Stimulated activated CD4-positive, alpha-beta T cell treated with anti-CD3 and anti-CD28 coated beads, TNF-alpha, amount 100 ng/mL, for 1 hour (primary cell): ENCODE measurements at places on chromosomes 4 and X.

GRCh38 chr4:56187688-56188087 lies 199.6 kb downstream of the AASDH start:
- no peak for DNase-seq

DNA sequence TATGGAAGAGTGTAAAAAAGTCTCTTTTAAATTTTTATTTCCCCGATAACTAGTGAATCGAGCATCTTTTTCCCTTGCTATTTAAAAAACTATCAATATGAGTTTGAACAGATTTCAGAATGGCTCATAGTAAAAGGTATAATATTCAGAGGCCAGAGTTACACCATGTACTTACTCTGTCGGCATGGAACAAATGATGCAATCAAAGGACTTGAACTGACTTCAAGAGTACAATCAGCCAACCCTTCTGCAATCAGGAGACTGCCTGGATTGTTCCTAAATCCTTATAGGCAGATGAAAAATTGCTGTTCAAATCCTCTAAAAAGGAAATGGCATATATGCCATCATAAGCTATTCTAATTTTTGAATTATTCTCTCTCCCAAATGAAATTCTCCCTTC lies 273.3 kb downstream of the SH2D1A start:
- DNase-seq: no peak

DNA sequence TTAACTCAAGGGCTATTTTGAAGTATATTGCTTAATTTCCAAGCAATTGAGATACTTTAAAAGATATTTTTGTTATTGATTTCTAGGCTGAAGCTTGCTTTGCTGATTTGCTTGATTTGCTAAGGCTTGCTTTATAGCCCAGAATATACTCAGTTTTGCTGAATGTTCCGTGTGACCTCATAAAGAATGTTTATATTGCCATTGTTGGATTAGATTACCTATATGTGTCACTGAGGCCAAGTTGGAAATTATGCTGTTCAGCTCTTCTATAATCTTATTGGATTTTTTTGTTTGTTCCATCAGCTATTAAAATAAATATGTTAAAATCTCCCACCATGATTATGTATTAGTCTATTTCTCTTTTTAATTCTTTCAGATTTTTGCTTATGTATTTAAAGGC lies 13.0 kb downstream of the TBC1D19 start:
- DNase-seq: no peak

DNA sequence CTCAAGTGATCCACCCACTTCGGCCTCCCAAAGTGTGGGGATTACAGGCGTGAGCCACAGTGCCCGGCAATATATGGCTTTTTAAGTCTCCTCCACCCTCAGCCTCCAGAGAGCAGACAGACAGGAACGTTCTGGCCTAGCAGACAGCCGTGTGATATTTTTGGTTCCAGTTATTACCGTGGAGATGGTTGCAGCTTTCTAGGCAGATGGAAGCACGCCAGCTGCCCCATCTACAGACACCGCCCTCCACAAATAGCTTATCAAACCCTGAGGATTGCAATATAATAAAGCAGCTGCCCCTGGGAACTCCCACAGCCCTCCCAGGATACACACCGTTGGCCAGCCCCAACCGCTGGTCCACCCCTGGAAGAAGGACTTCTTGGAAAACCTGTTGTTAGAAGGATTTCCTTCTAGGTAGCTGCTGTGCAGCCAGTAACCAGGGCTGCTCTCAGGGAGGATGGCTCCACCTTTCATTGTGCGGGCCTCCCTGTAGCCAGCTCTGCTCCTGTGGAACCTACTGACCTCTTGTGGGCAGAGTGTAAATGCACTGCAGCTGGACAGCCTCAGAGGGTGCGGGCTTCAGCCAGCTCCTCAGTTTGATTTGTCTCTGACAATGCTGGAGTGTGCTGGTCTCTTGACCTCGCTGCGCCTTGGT lies 44.0 kb downstream of the SLC25A5 start:
- DNase-seq: no peak

- no peak for DNase-seq
Observed at GRCh38 chr4:114251020-114251419, 271.6 kb upstream of the ARSJ start.

GRCh38 chrX:155874571-155875244 lies 6.4 kb upstream of the VAMP7 start:
- DNase-seq: no peak

GRCh38 chrX:96683997-96684338 lies 674 bp upstream of the DIAPH2 start:
- no peak for DNase-seq

DNA sequence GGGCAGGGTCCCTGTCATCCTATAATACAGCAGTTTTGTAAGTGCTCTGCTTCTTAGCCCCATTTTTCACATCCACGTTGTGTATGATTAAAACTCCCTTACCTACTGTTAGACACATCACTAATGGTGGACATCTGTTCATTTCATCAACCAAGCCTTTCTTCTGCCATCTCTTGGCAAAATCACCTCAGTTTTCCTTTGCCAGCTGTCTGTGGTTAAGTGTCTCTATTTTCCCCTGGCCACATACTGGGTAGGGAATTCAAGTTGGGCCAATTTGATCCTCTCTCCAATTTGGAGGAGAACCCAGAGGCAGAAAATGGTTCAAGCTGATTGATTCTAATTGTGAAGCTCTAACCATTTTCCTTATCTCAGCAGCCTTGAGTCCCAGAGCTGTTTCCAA lies 436.1 kb downstream of the PCDH7 start:
- DNase-seq: no peak

DNA sequence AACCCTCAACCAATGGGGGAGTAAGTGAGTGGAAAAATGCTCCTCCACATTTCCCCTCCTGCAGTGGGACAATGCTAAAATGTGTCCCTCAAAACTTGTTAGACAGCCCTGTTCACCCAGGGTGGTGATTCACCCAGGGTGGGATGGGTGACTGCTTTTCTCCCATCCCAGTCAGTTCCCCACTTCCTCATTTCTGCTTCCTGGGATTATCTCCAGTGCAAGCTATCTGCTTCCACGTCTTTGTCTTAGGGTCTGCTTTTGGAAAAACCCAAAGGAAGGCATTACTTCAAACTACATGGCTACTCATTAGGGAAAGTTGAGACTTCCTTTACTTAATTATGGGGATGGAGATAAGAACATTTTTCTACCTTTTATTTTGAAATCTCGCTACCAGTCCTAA lies 45.5 kb downstream of the ETNPPL start:
- DNase-seq: no peak

DNA sequence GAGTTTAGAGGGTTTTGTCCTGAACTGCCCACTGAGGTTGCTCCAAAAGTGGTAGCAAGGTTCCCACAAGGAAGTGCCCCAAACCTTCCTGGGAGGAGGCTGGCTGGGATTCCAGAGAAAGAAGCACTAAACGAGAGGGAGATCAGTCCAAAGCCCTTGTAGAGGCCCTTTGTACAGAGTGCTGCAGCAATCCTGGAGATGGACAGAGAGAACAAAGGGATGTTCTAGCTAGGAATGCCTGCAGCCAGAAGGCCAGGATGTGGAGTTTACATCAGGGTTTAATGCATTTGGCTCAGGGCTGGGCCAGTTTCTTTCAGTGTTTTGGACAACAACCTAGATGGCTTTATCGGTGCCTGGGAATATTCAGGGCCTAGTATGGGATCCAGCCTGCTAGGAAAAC lies 2155.1 kb upstream of the AGA start:
- DNase-seq: no peak

DNA sequence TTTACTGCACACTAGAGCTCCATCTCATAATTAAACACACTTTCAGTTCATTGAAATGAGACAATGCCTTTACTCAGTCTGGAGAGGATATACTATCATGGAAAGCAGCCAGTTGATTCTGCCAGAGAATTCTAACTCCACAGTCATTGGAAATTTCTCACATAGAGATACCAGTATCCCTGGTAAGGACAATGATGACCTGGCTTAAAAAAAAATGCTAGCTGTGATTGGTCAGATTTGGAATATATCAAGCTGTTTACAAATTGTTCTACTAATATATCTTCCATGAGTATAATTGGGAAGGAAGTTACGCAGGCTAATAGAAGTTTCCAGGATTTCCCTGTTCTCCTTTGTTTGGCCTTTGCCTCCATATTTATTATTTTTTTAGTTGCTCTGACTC lies 34.5 kb upstream of the TLL1 start:
- DNase-seq: no peak

GRCh38 chrX:120823556-120823955 lies 52.1 kb downstream of the CT47B1 start:
- DNase-seq: no peak

DNA sequence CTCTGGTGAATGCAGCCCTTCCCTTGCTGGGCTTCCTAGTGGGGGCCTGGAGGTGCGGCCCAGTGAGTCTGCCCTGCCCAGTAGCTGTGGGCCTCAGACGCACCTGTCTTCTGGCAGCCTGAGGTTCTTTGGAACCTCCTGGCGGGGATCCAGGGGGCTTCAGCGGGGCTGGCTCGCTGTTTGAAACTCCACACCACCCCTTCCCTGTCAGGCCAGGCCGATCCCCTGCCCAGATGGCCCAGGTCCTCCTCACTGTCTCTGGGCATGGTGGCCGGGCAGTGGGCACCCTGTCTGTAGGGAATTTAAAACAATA lies 10.7 kb upstream of the NKX1-1 start:
- DNase-seq: no peak

- DNase-seq: no peak
Observed at GRCh38 chrX:64739792-64740378, 236.4 kb downstream of the ZC4H2 start.

- DNase-seq: no peak
Observed at GRCh38 chr4:99763635-99764101, 53.0 kb upstream of the DAPP1 start.

DNA sequence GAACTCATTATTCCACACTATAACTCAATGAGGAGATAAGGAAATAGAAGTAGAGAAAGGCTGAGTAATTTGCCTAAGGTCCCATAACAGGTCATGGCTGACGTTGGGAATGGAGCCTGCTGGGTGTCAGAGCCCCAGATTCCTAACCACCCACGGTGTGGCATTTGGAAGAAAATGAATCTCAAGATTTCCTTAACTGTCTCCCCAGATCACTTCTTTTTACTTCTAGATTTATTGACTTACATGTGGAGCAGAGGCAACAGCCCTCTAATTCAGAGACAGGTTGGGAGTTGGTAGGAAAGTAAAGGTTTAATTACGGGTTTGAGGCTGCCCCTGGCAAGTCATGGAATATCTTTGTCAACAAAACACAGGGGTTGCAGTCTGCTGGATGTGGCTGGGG lies 134.0 kb downstream of the ARHGAP10 start:
- DNase-seq: no peak

DNA sequence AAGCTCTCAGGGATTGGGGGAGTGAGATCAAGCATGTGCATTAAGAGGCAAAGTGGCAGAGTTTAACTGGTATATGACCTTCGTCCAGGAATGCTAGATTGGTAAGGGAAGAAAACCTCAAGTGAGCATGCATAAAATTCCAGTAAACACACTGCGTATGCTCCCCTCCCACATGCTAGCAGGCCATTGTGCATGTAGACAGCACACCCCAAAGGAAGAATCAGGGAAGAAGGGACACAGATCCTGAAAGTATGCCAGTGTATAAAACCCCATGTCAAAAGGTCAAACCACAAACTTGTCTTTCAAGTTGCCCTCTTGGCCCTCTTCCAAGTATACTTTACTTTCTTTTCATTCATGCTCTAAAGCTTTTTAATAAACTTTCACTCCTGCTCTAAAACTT lies 405.2 kb upstream of the CNKSR2 start:
- no peak for DNase-seq

GRCh38 chr4:140924761-140925392 lies 168.7 kb upstream of the TBC1D9 start:
- no peak for DNase-seq

- DNase-seq: no peak
Observed at GRCh38 chrX:16914058-16914457, 32.4 kb upstream of the REPS2 start.

DNA sequence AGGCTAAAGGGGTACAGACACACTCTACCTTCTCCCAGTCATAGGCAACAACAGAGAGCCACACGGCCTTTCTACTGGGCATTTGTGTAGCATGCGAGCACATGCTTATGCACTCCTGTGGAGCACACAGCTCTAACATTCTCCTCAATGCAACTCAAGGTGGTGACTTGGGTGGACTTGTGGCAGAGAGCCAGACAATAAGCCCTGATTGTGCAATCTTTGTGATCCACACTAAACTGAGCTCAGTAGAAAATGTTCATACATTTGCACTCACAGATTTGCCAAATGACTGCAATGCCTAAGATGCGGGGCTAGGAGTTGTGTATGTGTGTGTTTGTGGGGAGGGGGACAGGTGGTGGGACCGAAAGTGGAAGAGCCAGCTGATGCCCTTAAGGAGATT lies 31.4 kb upstream of the SETD7 start:
- no peak for DNase-seq

GRCh38 chrX:153336121-153336894 lies 2.4 kb downstream of the ZNF275 start:
- DNase-seq: no peak
